C1 segment of cervical spinal cord (tissue), 14 donors: ENCODE measurements at places on chromosomes 3 and 15.

DNA sequence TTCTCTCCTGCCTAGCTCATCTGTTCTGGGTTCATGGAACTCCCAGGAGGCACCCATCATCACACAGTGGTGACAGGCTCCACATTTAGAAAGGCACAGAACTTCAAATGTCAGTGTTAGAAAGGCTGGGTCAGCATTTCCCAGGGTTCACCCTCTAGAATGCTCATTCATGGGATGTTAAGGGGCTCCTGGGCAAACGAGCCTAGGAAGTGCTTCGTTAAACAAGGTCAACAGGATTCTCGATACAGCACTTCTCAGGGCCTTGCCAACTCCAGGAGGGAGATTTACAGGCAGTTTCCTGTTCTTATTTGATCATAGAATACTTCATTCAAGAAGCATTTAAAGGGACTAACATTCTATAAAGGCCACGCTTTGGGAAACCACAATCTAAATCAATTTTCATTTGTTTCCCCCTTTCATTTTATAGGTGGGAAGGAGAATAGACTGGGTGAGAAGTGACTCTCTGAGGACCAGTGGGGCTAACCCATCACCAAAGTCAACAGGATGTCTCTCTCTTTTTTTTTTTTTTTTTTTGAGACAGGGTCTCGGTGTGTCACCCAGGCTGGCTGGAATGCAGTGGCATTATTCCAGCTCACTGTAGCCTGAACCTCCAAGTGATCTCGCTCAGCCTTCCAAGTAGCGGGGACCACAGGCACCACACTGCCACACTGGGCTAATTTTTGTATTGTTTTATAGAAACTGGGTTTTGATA, 14.3 kb downstream of the IGDCC4 start:
- no peak for DNase-seq

DNA sequence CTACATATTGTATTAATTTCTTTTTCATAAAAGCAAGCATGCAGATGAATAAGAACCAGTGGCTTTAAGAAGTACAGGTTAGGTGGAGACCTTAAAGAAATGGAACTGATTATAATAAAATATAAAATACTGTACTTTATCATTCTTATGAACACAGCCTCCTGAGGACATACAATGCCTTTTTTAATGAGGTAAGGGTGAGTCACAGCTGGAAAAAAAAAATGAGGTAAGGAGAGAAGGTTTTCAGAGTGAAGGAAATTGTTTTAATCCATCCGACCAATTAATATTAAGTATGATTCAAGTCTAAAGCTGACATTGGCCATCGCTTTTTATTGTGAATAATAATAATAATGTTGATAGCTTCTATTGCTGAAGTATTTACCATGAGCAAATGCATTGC, 170.3 kb upstream of the SOX2 start:
- DNase-seq: no peak

DNA sequence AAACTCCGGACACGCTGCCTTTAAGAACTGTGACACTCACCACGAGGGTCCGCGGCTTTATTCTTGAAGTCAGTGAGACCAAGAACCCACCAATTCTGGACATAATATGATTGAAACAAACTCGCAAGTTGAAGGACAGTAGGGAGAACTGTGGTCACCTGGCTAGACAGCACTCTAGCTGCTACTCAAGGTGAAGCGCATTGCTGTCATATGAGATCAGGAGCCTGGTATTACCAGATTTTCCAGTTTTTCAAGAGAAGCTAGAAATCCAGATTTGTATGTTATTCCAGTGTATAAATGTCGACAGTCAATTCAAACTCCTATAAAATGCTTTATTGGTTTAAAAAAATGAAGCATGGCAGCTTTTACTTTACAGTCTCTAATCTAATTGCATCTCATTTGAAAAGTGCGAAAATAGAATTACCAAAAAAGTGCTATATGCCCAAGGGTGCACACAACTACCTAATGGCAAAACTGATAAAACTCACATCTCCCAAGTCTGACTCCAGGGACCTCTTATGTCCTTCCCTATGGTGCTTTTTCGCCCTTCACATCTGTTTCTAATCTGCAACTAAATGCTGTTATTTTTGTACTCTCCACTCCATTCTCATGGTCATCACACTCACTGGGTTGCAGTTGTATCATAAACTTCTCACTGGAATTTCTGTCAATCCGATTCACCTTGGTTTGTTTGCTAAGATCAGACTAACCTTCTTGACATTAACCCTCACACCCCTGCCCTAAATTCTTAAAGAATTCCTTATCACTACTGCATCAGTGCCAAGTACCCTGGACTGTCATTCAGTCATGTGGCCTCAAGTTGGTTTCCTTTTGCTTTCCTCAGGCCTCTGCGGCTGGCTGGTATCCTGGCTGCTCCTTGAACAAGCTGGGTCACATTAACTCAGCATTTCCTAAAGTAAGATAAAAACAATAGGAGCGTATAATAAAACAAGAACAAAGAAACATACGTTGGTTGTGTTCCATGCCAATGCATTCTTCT, 31.5 kb upstream of the ARHGEF26 start:
- DNase-seq: no peak

- no peak for DNase-seq
These were observed 54.9 kb downstream of the CYP11A1 start for GRCh38 chr15:74312445-74313007.

- DNase-seq: no peak
These were observed 2.3 kb downstream of the SETD5 start for GRCh38 chr3:9399746-9400145.

- DNase-seq: no peak
These were observed 15.4 kb downstream of the EDC3 start for GRCh38 chr15:74680456-74680855.

DNA sequence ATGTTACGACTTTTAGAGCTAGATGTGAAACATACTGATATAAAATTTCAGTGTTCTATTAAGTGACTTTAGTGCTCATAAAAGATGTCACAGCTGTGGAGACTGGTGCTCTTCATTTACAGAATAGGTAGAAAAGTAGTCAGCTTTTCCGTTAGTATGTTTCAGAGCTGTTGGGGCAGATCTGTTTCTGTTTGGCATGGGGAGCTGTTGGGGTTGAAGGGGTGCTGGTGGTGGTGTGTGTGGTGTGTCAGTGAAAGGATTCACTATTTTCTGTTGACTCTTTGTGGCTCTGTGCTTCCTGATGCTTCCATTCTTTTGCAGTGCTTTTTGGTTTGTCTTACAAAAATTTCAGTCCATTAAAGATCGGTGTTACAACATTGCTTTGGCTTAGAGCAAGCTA, 3.2 kb downstream of the UBE2E2 start:
- DNase-seq: no peak
